ENCODE measurements at places on chromosomes 2 and 18.

DNA sequence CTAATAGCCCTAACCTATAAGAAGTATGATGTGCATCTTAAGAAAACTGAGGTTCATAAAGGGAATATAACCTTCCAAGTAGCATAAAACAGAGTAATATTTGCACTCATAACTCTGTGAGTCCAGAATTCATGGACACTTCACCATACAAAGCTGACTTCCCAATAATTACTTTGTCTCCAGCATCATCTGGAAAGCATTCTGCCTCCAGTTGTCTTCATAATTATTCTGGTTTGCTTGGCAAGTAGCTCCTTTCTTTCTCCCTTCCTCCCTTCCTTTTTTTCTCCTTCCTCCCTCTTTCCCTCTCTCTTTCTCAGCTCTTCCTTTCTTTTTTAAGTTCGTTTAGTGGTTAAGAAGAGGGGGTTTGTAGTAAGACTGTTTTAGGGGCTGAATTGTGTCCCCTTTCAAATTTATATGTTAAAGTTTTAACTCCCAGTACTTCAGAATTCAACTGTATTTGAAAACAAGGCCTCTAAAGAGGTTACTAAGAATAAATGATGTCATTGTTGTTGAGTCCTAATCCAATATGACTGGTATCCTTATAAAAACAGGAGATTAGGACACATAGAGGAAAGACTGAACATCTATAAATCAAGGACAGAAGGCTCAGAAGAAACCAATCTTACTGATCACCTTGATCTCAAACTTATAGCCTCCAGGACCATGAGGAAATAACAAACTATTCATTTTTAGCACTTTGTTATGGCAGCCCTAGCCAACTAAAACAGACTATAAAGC is 28.9 kb downstream of the TFPI start:
- no peak for DNase-seq

GRCh38 chr2:30134582-30134981 is 12.2 kb upstream of the YPEL5 start:
- DNase-seq, result no peak

DNA sequence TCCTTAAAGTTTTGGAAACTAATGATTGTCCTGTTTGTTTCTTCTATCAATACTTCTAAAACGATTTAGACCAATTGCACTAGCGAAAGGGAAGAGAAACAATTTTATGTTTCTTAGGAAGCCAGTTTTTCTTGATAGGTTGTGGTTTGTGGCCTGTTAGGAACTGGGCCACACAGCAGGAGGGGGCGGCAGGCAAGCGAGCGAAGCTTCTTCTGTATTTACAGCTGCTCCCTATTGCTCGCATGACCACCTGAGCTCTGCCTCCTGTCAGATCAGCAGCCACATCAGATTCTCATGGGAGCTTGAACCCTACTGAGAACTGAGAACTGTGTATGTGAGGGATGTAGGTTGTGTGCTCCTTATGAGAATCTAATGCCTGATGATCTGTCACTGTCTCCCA is 201.5 kb upstream of the PXDN start:
- no peak for DNase-seq

- no peak for DNase-seq
Observed at GRCh38 chr18:58659691-58660090, 11.6 kb upstream of the MALT1 start.

- DNase-seq, result no peak
Observed at GRCh38 chr2:187187519-187187918, 260.5 kb downstream of the CALCRL start.

DNA sequence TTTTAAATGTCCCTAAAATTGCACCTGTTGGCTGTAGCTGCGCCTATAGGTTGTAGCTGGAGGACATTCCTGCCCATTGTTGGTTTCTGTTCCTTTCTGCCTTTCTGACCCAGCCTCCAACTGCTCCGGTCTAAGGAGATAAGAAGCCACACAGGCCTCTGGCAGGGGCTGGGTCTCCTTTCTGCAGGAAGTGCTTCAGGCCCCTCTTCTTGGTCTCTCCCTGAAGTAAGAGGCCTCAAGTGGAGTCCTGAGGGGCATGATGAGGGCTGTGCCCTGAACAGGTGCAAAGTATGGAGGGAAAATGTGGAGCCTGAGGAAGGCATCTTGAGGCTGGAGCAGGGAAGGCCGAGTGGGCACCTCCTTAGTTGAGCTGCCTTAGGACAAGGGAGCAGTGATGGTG is 10.4 kb upstream of the SFTPB start:
- DNase-seq, result peak; percentile 21

GRCh38 chr2:21412944-21413443 is 289.2 kb downstream of the TDRD15 start:
- DNase-seq, result no peak

GRCh38 chr2:136582628-136583205 is 182.6 kb upstream of the THSD7B start:
- DNase-seq, result peak; percentile 39

GRCh38 chr2:207167099-207167923 is 1.6 kb upstream of the KLF7 start:
- DNase-seq, result no peak

DNA sequence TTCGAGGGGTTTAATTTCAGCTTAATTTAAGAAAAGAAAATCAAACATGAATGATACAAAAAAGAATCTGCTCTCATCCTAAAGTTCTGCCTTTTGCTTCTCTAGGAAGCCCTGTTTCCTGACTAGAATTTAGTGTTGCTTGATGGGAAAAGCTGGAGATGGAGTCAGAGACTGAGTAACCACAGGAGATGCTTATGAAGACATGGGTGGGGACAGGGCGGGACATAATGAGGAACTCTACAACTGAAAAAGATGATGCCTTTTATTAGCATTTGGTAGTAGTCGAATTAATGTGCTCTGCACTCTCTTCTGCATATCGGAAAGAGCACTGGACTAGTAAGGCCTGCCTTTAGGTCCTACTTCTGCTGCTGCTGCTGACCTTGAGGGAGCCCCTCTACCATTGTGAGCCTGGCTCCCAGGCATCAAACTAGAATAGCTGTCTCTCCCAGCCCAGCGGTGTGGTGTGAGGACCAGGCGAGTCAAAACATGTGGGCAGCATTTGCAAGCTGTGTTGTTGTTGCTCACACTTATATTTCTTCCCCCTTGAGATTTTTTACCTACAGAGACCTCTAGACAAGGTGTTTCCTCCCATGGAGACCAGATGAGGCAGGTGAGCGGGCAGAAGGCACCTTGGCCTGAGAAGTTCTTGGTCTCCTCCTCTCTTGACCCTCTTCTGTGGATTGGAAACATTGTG is 61.5 kb downstream of the INPP4A start:
- no peak for DNase-seq

DNA sequence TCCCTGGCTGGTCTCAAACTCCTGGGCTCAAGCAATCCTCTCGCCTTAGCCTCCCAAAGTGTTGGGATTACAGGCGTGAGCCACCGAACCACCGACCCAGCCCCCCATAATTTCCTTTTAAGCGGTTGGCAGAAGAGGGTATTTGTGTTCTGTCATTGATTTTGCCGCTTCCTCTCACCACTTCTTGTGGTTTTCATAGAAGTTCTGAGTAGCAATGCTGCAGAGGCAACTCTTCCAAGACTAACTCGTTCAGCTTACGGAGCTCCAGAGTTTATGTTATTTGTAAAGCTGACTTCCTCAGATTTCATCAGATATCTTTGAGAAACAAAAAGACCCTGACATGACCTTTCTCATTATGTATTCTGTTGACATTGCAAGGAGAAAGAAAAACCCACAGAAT is 261.4 kb upstream of the KCNJ3 start:
- DNase-seq, result no peak

- no peak for DNase-seq
Observed at GRCh38 chr2:145751155-145751554, 1231.2 kb upstream of the ZEB2 start.

DNA sequence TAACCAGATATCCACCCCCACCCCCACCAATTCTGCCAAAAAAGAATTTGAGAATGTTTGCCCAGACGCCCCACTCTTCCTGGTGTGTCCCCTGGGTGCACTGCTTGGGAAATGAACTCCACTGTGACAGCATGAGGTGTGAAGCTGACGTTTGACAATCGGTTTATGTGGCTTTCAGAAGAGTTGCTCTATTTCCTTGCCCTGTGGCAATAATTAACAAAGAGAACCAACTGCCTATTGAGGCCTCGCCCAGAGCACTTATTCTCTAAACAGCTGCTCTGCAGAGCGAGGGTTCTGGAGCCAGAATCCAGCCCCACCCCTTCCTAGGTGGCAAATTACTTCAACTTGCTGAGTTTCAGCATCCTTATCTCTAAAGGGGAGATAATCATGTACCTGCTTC is 115.8 kb upstream of the SIX3 start:
- no peak for DNase-seq

- DNase-seq, result no peak
Observed at GRCh38 chr2:203022751-203023150, 8.1 kb downstream of the NBEAL1 start.

- DNase-seq, result no peak
Observed at GRCh38 chr18:9827793-9828505, 57.8 kb upstream of the TXNDC2 start.
